ENCODE measurements at places on chromosomes 4 and X. TPM values are rescaled to one million over a fixed set of nuclear protein-coding genes. Genes with fewer than 3 reads are reported as not detected.
A peak's percentile ranks its signal among the peaks of the same experiment; 100 is the strongest.

The SFRP2 gene
- not detected for total RNA-seq

The KLHL15 gene
- total RNA-seq, result 9.4 TPM

The PRDM8 gene
- 1.1 TPM for total RNA-seq

The USP27X gene
- total RNA-seq, result 0.57 TPM

The QDPR gene
- total RNA-seq, result 30.5 TPM

The C4orf51 gene
- not detected for total RNA-seq

The LEF1 gene
- total RNA-seq, result 17.1 TPM

The PF4V1 gene
- total RNA-seq, result not detected

The ERAS gene
- not detected for total RNA-seq

The CDX4 gene
- not detected for total RNA-seq

The PRKX gene
- 11.8 TPM for total RNA-seq

The VMA21 gene
- 68.9 TPM for total RNA-seq

The KLHL34 gene
- total RNA-seq, result not detected

The HHIP gene
- 7.6 TPM for total RNA-seq

The MSMO1 gene
- 41.6 TPM for total RNA-seq

- DNase-seq, result no peak
These were observed 53.7 kb downstream of the WDFY3 start for GRCh38 chr4:84912741-84913140.

DNA sequence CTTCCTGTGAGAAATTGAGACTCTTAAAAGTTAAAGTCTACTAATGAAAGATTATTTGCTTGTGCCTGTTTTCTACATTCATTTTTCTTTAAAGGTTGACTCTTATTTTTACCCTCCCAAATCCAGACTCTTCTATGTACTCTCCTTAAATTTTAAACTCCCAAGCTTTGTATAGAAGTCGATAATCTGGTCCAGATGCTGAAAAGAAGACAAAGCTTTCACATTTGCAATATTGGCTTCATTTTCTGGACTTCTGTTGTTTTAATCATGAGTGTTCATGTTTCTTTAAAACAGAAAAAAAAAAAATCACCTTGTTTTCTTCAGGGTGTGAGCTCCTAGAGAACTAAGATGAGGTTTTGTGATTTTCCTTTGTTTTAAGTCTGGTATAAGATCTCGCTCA is 53.2 kb upstream of the TBC1D14 start:
- no peak for DNase-seq

DNA sequence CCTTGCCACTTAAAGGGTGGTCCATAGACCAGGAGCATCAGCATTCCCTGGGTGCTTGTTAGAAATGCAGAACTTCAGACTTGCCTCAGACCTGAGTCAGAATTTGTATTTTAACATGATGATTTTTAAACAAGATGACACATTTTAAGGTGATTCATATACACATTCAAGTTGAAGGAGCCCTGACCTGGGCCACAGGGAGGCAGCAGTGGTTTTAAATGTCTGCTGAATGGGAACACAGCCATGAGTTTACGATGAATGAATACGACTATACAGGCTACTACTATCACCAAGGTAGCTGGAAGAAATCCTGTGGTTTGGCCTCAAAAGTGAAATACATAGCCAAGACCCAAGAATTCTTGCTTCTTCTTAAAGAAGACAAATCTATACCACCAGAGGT is 2.9 kb downstream of the HDAC8 start:
- DNase-seq, result peak; percentile 42

- DNase-seq, result no peak
These were observed 10.6 kb upstream of the CCNG2 start for GRCh38 chr4:77146186-77147078.

DNA sequence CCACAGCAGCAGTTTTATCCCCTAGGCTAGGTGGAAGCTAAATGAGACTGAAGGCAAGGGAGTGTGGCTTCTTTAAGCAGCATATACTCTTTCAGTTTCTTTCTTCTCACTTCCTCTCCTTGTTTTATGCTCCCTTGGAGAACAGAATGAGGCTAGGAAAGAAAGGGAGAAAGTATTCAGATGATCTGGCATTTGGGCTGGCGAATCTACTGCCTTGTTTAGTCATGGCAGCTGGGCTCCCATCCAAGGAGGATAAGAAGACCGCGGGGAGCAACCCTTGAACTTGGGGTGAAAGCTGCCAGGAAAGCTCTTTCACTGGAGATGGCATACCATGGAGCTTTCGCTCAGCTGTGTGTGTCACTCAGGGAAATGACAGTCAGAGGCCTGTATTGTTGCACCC is 72.1 kb downstream of the ARHGEF38 start:
- peak; percentile 30 for DNase-seq

DNA sequence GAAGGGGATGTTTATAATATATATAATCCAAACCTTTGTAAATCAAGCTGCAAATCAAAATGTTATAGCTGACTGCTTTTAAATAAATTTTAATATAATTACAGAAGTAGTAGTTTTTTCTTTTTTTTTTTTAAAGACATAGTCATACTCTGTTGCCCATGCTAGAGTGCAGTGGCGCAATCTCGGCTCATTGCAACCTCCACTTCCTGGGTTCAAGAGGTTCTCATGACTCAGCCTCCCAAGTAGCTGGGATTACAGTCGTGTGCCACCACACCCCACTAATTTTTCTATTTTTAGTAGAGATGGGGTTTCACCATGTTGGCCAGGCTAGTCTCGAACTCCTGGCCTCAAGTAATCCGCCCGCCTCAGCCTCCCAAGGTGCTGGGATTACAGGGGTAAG is 178.7 kb downstream of the FBXW7 start:
- DNase-seq, result peak; percentile 11

DNA sequence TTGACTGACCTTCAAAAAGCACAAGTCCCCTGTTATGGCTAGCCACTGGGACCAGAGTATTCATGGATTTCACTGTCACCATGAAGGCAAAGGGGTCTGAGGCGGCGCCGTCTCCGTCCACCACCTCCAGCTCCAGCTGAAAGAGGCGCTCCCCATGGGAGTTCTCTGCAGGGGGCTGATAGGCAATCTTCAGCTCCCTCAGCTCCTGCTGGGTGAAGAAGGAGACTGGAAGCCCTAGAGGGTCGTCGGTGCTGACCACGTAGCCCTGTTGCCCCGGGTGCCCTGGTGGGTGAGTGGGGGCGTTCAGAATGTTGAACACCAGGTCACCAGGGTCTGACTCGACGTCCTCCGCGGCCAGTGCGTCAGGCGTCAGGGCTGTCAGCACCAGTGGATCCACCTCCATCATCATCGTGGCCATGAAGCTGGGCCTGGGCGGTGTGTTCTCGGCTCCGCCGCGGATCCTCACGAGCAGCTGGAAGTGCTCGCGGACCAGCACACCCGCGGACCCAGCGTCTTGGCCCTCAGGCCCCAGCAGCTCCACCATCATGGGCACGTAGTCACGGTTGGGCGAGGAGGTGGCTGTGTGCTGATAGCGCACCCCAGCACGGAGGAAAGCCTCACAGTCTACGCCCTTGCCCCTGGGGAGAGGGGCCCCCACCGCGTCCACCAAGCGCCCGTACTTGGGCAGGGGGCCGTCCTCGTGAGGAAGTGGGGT is 987 bp downstream of the FREM3 start:
- DNase-seq, result no peak

- DNase-seq, result no peak
These were observed 35.1 kb upstream of the TBL1X start for GRCh38 chrX:9429767-9430166.

GRCh38 chr4:98601708-98602107 is 56.7 kb downstream of the TSPAN5 start:
- DNase-seq, result peak; percentile 16

GRCh38 chr4:78218260-78218659 is 161.1 kb downstream of the FRAS1 start:
- DNase-seq, result no peak

- no peak for DNase-seq
These were observed 228.6 kb downstream of the QDPR start for GRCh38 chr4:17283251-17283650.

DNA sequence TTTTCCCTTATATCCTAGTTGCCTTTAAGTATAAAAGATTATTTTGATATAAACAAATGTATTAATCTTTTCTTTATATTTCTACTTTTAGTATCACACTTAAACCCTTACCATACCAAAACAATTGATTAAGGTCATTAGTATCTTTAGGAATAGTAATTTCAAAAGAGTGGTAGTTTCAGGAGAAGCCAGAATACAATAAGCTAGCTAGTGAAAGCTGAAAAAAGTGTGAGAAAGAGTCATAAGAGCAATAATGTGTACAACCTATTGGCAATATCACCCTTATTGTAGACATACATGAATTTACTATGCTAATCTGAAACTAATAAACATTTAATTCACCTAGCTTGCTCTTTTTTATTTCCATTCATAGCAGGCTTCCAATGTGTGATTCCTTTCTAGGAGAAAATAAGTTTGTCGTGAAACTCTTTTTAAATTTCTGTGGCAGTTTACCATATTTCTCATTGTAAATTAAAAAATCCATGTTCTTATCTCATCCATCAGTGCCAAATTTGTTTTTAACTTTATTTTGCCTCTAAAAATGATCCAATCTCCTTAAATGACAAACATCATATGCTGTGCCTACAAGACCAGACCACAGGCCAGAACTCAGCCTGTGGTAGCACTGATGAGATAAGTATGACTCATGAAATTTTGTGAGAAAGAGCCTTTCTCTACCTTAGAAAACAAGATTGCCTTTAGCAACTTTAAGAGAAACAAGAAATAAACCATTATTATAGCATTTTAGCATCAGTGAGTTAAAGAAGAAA is 8.1 kb downstream of the NEK1 start:
- DNase-seq, result peak; percentile 46

DNA sequence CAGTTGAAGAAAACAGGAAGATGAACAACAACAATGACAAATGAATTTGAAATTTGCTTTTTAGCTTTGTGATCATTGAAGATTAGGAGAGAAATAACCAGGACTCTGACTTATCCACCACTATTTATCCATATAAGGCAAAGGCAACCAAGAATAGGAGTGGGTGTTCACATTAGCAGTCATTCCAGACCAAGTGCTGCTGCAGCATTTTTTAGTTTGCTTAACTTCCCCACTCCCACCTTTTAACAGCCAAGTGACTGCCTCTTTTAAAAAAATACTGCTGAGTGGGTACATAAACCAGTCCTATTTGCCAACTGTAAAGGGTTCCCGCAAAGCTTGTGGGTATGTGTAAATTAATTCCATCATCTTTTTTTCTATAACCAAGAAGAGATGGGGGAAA is 230.9 kb downstream of the IQCM start:
- DNase-seq, result no peak

DNA sequence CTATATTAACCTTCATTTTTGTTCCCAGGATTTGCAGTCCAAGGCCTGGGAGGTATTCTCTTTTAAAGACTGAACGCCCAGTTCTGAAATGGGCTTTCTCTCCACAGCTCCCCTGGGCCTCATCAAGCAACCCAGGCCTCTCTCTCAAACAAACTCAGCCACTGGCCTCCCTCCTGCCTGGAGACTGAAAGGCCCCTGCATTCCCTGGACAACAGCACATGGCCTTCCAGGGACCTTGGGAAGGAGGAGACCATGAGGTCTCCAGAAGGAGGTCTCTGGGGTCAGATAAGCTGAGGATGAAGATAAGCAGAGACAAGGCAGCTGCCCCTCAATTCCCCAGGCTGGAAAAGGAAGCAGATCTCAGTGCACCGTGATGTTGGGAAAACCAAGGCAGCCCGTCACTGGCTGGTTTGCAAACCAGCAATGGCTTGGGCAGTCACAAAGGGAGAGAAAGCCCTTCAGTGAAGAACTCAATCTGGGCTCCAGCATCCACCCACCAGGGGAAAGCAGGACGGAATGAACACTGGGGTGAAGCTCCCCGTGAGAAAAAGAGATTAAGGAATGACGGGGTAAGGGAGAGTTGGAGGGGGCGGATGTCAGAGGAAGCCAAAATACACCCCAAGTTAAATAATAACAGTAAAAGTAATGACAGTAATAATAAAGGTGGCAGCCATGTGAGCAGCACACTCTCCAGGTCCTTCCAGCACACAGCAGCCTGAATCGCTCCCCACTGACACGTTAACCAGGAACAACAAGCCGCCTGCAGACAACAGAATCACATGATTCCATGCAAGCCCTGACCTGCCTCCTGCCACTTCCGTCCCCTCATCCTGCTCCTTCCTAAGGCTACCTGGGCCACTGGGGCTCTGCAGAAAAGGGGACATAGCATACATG is 22.3 kb downstream of the AMOT start:
- DNase-seq, result no peak

- no peak for DNase-seq
These were observed 96.7 kb upstream of the FTHL17 start for GRCh38 chrX:31168551-31168950.

GRCh38 chrX:148084611-148085010 is 103.5 kb downstream of the FMR1NB start:
- DNase-seq, result no peak

DNA sequence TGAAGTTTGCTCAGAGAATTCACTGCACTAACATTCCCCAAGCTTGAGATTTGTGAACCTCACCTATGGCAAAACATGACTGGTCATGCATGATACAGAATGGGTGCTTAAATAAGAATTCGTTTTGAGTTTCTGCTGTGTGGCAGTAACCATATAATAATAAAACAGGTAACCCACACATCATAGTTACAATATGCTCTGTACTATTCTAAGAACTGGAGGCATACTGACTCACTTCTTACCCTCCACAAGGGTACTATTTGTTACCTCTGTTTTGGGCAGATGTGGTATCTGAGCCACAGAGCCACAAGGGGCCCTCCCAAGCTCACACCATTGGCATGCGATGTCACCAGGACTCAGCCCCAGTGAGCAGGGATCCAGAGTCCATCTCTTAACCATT is 17.6 kb downstream of the SLC2A9 start:
- peak; percentile 36 for DNase-seq

GRCh38 chr4:2436301-2436700 is 17.5 kb downstream of the CFAP99 start:
- DNase-seq, result no peak

DNA sequence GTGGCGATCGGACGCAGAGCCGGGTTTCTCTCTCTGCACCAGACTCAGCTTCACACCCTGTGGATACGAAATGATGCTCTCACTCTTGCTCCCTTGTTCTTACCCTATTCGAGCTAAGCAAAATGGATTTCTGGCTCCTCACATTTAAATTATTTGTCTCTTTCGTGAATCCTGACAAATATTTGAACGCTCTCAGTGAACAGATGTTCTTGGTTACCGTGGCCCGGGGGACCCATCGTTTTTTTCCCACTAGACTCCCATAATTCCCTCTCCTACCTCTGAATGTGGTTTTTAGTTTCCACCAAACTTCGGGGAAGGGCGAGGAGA is 630 bp downstream of the SMARCA5 start:
- DNase-seq, result no peak

- no peak for DNase-seq
These were observed 1.2 kb upstream of the MAGEA10 start for GRCh38 chrX:152139589-152139988.

DNA sequence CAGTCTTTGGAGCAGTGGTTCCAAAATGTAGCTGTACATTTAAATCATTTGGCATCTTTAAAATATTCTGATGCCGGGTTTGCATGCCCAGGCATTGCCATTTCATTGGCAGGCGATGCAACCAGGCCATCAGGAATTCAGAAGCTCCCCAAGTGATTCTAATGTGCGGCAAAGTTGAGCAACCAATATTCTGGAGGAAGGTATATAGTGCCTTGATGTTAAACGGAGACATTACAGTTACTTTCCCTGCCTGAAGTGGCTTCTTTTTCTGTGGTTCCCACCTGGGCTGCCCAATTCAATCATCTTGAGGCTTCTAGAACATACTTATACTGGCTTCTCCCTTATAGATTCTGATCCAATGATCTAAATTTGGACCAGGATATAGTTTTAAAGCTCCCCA is 68.7 kb upstream of the PGM2 start:
- no peak for DNase-seq

- peak; percentile 61 for DNase-seq
These were observed 770 bp downstream of the SMAD1 start for GRCh38 chr4:145482209-145483037.

- no peak for DNase-seq
These were observed 54.2 kb downstream of the RPS3A start for GRCh38 chr4:151153585-151153984.
